Activated T-helper 1 cell treated with anti-CD3 and anti-CD28 coated beads, Interleukin-2, amount 50 U/mL, for 16 hours (primary cell): ENCODE measurements at places on chromosomes 4 and X.

DNA sequence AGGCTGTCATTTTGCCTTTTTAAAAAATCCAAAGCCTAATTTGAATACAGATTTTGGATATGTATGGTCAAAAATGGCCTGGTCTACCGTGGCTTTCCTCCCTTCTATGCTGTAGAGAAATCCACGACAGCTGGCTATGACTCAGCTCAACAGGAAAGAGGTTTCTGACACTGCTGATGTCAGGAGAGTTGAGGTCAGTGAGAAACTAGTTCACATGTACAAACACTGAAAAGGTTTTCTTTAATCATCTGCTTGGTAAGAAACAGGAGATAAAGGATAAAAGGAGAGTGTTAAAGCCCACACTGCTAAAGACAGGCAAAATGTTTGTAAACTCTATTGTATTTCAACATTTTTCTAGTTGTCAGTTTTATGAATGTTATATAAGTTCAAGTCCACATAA is 113.9 kb downstream of the NYX start:
- DNase-seq = no peak

DNA sequence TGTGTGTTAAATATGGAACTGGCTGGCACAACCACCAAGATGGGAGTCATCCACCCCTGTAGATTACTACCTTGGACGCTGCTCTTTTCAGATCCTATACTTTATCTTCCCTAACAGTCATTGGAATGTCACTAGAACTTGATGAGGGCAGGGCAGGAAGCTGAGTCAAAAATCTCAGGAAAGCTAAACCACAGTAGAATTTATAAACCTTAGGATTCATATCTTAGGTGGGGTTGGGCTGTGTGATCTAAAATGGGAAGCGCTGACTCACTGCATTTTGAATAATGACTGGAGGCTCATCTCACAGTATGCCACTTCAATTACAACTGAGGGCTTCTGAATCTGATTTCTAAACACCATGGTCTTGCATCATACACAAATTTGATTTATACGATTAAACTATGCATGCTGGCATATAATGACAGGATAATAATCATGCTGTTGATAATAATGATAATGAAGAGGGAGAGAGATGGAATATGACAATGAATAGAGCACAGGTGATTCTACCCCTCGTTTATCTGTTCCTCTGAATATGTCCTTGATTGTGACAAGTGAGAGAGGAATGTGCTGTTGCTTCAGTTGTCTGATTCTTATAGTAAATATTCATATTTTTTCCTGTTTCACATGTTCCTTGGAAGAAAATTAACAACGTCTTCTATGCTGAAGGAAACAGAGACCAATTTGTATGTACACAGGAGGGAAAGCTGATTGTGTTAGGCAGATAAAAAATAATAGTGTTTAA is 270.3 kb upstream of the HS3ST1 start:
- no peak for DNase-seq

DNA sequence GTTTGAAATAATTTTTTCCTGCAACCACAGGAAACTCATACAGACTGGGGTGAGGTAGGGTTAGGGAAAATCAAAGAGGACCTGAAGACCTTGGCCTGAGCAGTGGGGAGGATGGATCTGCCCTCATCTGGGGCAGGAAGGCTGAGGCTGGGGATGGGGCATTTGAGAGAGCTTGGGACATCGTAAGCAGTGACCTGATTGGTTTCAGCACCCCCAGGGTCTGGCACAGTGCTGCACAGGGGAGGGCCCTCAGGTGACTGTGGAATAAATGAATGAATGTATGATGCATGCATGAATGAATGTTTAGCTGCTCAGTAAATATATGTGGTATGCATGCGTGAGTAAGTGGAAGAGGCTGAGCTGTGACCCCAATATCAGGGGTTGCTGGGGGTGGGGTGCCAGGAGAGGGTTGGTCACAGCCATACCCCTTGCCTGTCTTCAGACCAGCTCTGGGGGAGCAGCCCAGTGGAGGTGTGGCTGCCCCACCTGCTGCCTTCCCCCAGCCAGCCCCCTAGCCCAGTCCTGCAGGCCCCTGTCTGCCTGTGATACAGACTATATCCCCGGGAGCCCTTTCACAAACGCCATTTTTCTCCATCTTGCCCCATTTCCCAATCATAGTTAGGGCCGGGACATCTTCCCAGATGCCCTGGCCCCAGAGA is 11.0 kb upstream of the TNIP2 start:
- no peak for DNase-seq

- peak; percentile 35 for DNase-seq
Measured at GRCh38 chr4:39446842-39447573, 11.7 kb downstream of the RPL9 start.

DNA sequence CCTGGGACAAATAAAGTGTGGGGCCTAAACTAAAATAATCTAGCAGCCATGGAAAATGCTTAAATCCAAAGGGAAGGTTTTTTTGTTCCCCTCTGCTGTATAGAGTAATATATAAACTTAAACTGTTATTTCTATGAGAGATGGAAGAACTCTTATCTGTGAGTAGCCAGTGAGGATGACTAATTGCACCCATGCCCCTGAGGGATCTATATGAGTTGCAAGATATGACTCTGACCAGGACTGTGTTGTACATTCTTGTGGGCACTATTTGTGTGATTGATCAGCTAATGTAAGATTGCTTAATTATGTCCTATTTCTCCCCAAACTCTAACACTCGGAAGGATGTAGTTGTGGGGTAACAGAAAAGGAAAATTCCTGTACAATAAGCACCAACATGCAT is 35.2 kb upstream of the AMBN start:
- no peak for DNase-seq

- no peak for DNase-seq
Measured at GRCh38 chr4:141659539-141659938, 23.2 kb downstream of the IL15 start.

DNA sequence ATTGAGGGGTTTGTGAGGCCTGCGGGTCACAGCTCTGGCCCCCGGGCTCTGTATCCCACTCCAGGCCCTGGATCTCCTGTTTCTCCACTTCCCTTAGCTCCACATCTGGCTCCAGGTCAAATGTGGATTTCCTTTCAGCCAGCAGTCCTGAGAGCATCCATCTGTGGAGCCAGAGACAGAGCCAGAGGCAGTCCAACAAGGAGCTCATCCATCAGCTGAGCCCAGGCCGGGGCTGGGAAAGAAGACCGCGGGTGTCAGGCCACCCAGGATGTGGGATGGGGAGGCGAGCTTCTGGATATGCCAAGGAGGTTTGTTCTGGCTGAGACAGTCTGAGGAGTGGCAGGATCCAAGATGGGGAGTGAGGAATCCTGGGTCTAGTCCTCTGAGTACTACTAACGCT is 91.7 kb downstream of the EFNB1 start:
- no peak for DNase-seq
